ENCODE measurements at places on chromosomes 5 and 9. TPM values are rescaled to one million over a fixed set of nuclear protein-coding genes. Genes with fewer than 3 reads are reported as not detected.

The LHX2 gene
- not detected for polyA plus RNA-seq

The PTAR1 gene
- 14.0 TPM for polyA plus RNA-seq

The PDE6A gene
- not detected for polyA plus RNA-seq

The PHF24 gene
- polyA plus RNA-seq, result not detected

The PPP3R2 gene
- not detected for polyA plus RNA-seq

The PHF2 gene
- polyA plus RNA-seq, result 2.3 TPM

The STPG3 gene
- polyA plus RNA-seq, result not detected

The KCNN2 gene
- polyA plus RNA-seq, result not detected

The SKP1 gene
- polyA plus RNA-seq, result 1,312 TPM

The FGF18 gene
- polyA plus RNA-seq, result not detected

The ZNG1F gene
- 3.0 TPM for polyA plus RNA-seq

The KCNMB1 gene
- polyA plus RNA-seq, result 0.06 TPM

The SERF1A gene
- 1.8 TPM for polyA plus RNA-seq

The PLPP7 gene
- polyA plus RNA-seq, result 0.57 TPM

The GADD45G gene
- 0.21 TPM for polyA plus RNA-seq

The CTSV gene
- not detected for polyA plus RNA-seq

The SLC46A2 gene
- polyA plus RNA-seq, result not detected

The ADCY2 gene
- not detected for polyA plus RNA-seq

The IL17B gene
- polyA plus RNA-seq, result not detected

The DMRTA1 gene
- not detected for polyA plus RNA-seq

The CMBL gene
- polyA plus RNA-seq, result 0.65 TPM

The TMEM174 gene
- not detected for polyA plus RNA-seq

The LAMC3 gene
- not detected for polyA plus RNA-seq

The CCDC112 gene
- 4.5 TPM for polyA plus RNA-seq

The PCDHB12 gene
- polyA plus RNA-seq, result not detected

The FBP2 gene
- not detected for polyA plus RNA-seq
